ENCODE measurements at places on chromosomes 2 and 18. TPM values are rescaled to one million over a fixed set of nuclear protein-coding genes. Genes with fewer than 3 reads are reported as not detected.

The CPO gene
- not detected for polyA plus RNA-seq

The FOXI3 gene
- polyA plus RNA-seq = 0.78 TPM

The SLC9A4 gene
- polyA plus RNA-seq = not detected

The TXNDC2 gene
- 0.09 TPM for polyA plus RNA-seq

The FAM124B gene
- not detected for polyA plus RNA-seq

The NEU4 gene
- not detected for polyA plus RNA-seq

The TMEM182 gene
- 3.1 TPM for polyA plus RNA-seq

The ASIC4 gene
- 0.05 TPM for polyA plus RNA-seq

The GREB1 gene
- 0.28 TPM for polyA plus RNA-seq

The ITGB6 gene
- 162 TPM for polyA plus RNA-seq

The PROKR1 gene
- 0.01 TPM for polyA plus RNA-seq

The RBM44 gene
- 0.02 TPM for polyA plus RNA-seq

The RIT2 gene
- polyA plus RNA-seq = not detected

The C1QL2 gene
- not detected for polyA plus RNA-seq

The SLC14A1 gene
- 0.05 TPM for polyA plus RNA-seq

All from mammary epithelial cell (primary cell).